ENCODE measurements at places on chromosomes 13 and 19.

GRCh38 chr13:100063333-100063732 is 25.6 kb upstream of the PCCA start:
- no peak for ATAC-seq

DNA sequence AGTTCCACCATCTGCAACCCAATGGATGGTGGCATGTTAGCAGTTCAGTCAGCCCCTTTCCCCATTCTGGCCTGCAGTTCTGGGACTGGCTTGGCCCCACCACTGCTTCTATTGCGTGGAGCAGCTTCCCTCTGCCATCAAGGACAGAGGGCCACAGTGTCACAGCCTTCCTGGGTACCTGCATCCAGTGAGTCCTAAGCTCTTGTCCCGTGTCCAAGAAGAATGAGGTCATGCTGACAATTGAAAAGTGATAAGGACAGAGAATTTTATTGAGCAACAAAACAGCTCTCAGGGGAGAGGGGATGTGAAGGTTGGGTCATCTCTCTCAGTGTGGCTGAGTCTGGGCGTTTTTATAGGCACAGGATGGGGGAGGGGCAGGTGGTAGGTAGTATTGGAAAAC is 33.5 kb upstream of the SIN3B start:
- ATAC-seq, result no peak

- no peak for ATAC-seq
These were observed 119.4 kb downstream of the STOML3 start for GRCh38 chr13:38871275-38871674.

- ATAC-seq, result no peak
These were observed 12.3 kb upstream of the RASA3 start for GRCh38 chr13:114144606-114145244.

DNA sequence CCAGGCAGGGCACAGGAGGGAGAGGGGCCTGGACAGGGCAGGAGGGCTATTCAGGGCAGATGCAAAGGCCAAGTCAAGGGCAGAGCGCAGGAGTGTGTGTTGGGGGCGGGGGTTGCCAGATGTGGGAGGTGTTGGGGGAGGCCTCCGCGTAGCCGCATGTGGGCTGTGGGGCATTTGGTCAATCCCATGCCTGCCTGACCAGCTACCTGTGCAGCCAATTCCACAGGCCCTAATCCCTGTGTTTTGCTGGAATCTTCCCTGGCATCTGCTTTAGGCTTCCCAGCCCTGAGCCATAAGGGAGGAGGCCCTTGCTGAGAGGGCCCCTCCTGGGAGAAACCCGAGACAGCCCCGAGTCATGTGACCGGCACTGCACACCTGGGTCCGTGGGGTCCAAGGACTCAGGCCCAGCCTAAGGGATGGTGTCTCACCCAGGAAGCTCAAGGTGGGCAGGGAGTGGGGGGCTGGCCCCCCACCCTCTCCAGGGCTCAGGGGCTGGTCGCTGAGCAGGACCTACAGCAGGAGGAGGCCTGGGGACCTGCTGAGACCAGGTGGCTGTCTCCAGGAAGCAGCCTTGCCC is 20.3 kb downstream of the RFX1 start:
- ATAC-seq, result peak; percentile 34

- no peak for ATAC-seq
These were observed 1297.4 kb downstream of the PCDH9 start for GRCh38 chr13:65932587-65933239.

- ATAC-seq, result no peak
These were observed 2.0 kb upstream of the PSG6 start for GRCh38 chr19:42919757-42920079.

GRCh38 chr19:33201473-33201872 is 7.3 kb downstream of the LRP3 start:
- ATAC-seq, result no peak

- no peak for ATAC-seq
These were observed 1597.6 kb upstream of the MIR17HG start for GRCh38 chr13:89749888-89750287.

- ATAC-seq, result peak; percentile 17
These were observed 10.3 kb downstream of the EHD2 start for GRCh38 chr19:47723581-47723940.

- ATAC-seq, result no peak
These were observed 17.8 kb downstream of the BIVM start for GRCh38 chr13:102816708-102817107.

GRCh38 chr19:1650650-1651567 is 1.5 kb downstream of the TCF3 start:
- no peak for ATAC-seq

- no peak for ATAC-seq
These were observed 30.1 kb downstream of the RDH8 start for GRCh38 chr19:10043286-10043927.

DNA sequence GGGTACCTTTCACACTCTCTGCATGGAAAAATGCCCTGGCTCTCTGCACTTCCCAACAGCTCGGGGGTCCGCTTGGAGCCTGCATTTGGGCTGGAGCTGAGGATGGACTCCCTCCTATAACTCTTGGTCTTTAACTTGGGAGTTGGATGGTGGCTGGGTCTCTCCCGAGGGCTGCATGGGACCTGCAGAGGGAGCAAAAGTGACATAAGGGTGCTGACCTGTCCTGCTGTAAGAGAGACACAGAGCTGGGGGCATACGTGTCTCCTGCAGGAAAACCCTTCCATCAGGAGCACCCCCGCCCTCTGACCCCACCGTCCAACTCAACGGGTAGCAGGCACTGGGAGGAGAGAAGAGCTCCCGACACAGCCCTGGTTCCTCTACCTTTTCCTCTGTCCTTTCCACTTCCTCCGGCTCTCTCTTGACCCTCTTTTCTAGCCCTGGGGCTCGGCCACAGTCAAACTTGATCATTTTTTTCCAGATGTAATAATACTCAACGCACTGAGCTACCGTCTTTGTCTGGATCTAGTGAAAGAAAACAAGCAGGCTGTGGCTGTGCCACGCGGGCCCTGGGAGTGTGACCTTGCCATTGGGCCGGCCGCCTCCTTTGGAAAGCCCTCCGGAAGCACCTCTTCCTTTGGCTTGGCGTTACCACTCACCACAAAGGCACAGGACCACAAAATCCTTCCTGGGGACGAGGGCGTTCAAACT is 6.8 kb upstream of the NAPA start:
- ATAC-seq, result no peak

DNA sequence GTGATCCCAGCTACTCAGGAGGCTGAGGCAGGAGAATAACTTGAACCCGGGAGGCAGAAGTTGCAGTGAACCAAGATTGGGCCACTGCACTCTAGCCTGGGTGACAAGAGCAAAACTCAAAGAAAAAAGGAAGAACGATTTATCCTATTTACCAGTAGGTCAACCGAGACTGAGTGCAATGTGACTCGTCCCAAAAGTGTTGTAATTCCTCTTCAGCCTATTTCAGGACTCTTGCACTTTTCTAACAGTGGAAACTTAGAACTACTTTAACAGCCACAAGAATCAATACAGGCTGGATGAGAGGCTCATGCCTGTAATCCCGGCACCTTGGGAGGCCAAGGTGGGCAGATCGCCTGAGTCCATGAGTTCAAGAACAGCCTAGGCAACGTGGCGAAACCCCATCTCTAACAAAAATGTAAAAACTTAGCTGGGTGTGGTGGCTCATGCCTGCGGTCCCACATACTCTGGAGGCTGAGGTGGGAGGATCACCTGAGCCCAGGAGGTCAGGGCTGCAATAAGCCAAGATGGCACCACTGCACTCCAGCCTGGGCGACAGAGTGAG is 4.3 kb upstream of the NR1H2 start:
- ATAC-seq, result no peak

DNA sequence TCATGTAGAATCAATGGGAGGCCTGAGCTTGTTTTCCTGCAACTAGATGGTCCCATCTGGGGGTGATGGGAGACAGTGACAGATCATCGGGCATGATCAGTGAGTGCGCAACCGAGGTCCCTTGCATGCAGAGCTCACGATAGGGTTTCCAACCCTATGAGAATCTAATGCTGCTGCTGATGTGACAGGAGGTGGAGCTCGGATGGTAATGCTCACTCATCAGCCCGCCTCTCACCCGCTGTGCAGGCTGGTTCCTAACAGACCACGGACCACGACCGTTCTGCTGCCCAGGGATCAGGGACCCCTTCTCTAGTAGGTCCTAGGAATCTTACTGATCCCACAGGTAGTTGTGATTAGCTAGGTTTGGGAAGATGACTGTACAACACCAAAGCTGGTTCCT is 23.5 kb upstream of the GARRE1 start:
- ATAC-seq, result peak; percentile 21

GRCh38 chr13:28534210-28534609 is 39.3 kb upstream of the FLT1 start:
- no peak for ATAC-seq

GRCh38 chr19:35352448-35353304 is 5.0 kb downstream of the FFAR1 start:
- ATAC-seq, result peak; percentile 86

- ATAC-seq, result peak; percentile 75
These were observed 927 bp downstream of the LPAR6 start for GRCh38 chr13:48411841-48412531.

DNA sequence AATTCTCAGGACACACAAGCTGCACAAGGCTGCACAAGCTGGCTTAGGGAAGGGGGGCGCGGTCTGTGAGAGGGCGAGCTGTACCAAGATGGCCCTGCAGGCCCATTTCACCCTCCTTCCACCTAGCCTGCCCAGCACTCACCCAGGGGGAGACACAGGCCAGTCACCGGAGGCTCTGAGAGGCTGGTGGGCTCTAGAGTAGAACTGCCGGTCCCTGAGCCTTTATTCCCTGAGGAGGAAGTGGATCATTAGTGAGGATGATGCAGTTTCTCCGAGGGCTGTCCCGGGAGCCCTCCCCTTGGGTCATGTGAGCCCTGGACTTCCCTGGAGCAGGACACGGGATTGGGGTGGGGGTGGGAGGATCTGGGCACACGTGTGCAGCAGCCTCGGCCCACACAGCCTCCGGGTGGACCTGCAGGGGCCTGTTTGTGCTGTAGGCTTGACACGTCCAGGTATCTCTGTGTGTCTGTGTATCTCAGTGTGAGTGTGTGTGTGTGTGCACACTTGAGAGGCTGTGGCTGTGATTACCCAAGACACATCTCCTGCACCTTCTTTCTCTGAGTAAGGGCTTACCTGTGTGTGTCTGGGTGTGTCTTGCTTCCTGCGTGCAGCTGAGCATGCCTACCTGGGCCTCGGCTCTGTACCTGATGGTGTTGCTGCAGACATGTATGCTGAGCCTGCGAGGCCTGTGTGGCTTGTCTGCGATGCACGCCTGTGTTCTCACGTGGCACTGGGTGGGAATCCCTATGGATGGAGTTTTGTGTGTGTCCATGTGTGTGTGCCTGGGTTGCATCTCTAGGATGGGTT is at the start of gene ACP5:
Gene ACP5, minus strand, starts transcription at position 195 of the 807 bp plus-strand sequence. CDS start 328 bp downstream, outside the sequence.
- peak; percentile 63 for ATAC-seq

DNA sequence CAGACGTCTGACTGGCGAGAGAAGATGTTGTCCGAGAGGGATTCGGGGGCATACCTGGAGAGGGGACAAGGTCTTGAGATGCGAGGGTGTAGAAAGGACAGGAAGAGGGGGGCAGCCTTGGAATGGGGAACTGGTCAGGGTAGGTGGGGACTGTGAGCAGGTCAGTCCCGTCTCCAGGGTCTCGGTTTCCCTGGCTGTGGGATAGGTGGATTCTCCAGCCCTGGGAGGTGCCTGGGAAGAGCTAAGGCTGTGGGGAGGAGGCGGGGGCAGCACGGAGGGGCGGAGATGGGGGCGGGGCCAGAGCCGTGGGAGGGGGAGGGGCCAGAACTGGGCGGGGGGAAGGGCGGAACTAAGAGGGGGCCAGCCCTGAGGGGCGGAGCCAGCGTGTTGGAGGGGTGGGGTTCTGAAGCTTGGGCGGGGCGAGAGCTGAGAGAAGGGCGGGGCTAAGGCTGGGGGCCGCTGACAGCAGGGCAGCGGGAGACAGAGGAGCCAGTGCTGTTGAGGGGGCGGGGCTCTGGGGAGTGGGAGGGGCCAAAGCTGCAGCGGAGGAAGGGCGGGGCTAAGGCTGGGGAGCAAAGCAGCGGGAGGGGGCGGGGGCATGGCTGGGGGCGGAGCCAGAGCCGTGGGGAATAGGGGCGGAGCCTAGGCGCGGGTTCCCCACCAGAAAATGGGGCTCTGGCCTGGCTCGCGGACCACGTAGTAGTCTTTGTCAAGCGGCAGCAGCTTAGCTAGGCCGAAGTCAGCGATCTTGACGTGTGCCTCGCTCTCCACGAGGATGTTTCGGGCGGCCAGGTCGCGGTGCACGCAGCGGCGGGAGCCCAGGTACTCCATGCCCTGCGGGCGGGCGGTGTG is 9.5 kb upstream of the INSL3 start:
- ATAC-seq, result peak; percentile 88

DNA sequence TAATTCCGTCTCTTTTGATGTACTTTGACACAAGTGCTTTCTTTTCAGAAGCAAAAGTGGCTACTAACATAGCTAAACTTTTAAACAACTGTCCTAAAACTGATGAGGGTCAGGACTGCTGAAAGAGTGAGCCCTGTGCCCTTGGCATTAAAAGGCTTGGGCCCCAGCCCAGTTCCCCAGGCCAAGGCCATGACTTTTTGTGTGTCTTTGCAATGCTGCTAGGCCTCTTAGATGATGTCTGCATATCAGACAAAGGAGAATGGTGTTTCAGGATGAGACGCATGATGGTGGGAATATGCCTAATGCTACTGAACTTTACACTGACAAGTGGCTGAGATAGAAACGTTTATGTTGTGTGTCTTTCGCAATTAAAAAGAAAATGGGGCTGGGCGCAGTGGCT is 38.0 kb downstream of the SLC7A9 start:
- no peak for ATAC-seq

DNA sequence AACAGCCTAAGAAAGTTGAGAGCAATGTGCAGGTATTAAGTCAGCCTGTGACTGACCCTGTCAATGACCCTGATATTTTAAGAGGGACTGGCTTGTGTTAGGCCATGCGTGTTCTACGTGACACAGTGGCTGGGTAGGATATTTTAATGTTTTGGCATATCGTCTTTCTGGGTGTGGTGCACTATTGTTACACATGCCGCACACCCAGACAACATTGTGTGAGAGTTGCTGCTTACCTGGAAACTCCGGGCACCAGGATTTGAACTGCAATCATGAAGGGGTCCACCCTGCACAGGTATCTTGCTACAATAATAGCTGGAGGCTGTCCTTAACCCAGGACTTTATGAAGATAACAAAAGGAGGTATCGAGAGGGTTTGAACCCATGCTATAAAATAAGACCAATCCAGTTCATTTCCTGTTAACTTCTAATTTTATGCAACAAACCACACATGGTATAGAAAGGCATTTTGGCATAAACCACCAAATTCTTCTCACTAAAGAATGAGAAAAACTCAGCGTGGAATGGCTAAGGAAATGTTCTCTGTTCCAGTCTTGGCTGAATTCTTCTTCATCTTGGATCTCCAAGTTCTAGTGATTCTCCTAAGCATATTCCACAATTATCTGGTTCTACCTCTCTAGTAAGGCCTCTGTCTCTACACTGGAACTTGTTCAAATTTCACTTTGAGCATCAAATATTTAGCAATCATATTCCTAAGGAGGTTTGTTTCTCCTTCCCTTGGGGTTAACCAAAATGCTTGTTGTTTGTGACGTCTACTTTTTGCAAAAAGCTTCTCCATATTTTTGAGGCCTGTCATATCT is 38.7 kb upstream of the POMP start:
- ATAC-seq, result no peak
